ENCODE measurements at places on chromosomes 4 and X. TPM values are rescaled to one million over a fixed set of nuclear protein-coding genes. Genes with fewer than 3 reads are reported as not detected.

- H3K4me3 ChIP-seq: no peak overlapping the region
- no peaks in the 10 kb centered on the region for H3K27me3 ChIP-seq
- H3K4me1 ChIP-seq: no peaks in the 10 kb centered on the region
- peaks cover 55% of the 10 kb centered on the region for H3K36me3 ChIP-seq
- H3K27ac ChIP-seq: no peak overlapping the region
- no peak for DNase-seq
These were observed 15.9 kb downstream of the HMGB2 start for GRCh38 chr4:173318240-173318639.

Gene F8A2
- total RNA-seq: 2.6 TPM

- peak overlapping the region; percentile 60 for H3K4me3 ChIP-seq
- DNase-seq: no peak
- H3K36me3 ChIP-seq: no peaks in the 10 kb centered on the region
- H3K27ac ChIP-seq: peak overlapping the region; percentile 61
- H3K27me3 ChIP-seq: no peaks in the 10 kb centered on the region
These were observed 454 bp downstream of the BTC start for GRCh38 chr4:74793757-74794381.

- H3K27ac ChIP-seq: no peak overlapping the region
- no peaks in the 10 kb centered on the region for H3K4me1 ChIP-seq
- no peaks in the 10 kb centered on the region for H3K36me3 ChIP-seq
- H3K4me3 ChIP-seq: no peak overlapping the region
- DNase-seq: no peak
- peaks cover 5% of the 10 kb centered on the region for H3K27me3 ChIP-seq
These were observed 1.2 kb upstream of the FSTL5 start for GRCh38 chr4:162164906-162165510.

GRCh38 chr4:6250235-6250983 is 19.2 kb upstream of the WFS1 start:
- peak; percentile 75 for DNase-seq
- H3K36me3 ChIP-seq: no peaks in the 10 kb centered on the region
- H3K27ac ChIP-seq: no peak overlapping the region
- H3K4me1 ChIP-seq: peaks cover 4% of the 10 kb centered on the region
- no peak overlapping the region for H3K4me3 ChIP-seq

Gene CCKAR
- total RNA-seq: not detected

GRCh38 chrX:9420275-9421265 is 44.3 kb upstream of the TBL1X start:
- no peaks in the 10 kb centered on the region for H3K4me1 ChIP-seq
- DNase-seq: no peak
- no peak overlapping the region for H3K4me3 ChIP-seq
- H3K36me3 ChIP-seq: no peaks in the 10 kb centered on the region
- no peaks in the 10 kb centered on the region for H3K27me3 ChIP-seq

Gene TECRL
- not detected for total RNA-seq

DNA sequence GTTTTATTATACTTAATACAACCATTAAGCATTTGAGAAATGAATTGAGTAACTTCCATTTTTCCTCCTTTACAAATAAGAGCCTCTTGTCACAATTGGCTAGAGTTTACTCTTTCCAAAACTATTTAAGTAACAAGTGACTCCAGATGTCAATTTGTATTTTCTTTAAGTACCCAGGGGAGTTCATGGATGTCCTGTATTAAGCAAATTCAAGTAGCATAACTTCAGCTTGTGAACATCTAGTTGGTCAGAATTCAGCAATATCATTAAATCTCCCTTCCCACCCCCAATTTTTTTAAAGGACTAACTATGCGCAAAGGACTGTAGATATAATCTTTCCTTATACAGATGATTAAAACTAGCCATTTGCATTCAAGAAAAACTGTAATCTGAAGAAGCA is 1.4 kb upstream of the ADGRL3 start:
- no peak overlapping the region for H3K4me3 ChIP-seq
- H3K36me3 ChIP-seq: no peaks in the 10 kb centered on the region

Gene UGT2B15
- total RNA-seq: not detected

Gene GUCY1A1
- 20.3 TPM for total RNA-seq

DNA sequence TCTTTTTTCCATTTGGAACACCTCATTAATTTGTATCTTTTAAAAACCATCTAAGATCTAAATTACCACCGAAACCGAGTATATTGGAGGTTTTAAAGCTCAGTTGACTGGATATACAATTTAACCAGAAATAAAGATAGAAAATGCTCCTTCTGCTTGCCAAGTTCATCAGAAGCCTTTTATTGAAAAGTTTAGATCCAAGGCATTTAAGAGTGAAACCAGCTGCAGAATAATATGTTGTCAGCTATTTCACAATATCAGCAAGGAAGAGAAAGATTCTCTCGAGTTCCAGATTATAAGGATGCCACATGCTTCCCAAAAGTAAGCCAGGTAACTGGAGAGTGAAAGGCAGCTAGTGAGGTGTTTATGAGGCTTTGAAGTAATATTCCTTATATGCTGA is 217.4 kb downstream of the DCTD start:
- H3K27me3 ChIP-seq: no peaks in the 10 kb centered on the region
- DNase-seq: no peak
- no peaks in the 10 kb centered on the region for H3K36me3 ChIP-seq
- no peak overlapping the region for H3K4me3 ChIP-seq

Gene TMEM33
- 40.2 TPM for total RNA-seq

DNA sequence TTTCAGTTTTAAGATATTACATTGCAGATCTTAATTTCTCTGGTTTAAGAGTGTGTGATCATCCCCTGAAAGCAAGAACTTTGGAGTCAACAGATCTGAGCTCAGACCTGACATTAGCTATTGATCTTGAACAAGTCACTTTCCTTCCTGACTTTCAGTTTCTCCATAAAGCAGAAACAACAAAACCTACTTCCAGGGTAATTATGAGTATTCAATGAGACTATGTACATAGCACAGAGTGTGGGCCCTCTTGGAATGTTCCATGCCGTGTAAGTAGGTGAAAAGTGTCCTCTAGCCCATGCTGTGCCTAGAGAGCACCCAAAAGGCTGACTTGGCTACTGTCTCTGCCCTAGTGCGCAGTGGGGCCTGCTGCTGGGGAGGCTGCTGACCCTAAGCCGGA is 188.0 kb upstream of the RPL34 start:
- no peak overlapping the region for H3K27ac ChIP-seq
- no peaks in the 10 kb centered on the region for H3K36me3 ChIP-seq
- DNase-seq: no peak
- H3K27me3 ChIP-seq: no peaks in the 10 kb centered on the region
- H3K4me1 ChIP-seq: no peaks in the 10 kb centered on the region
- H3K4me3 ChIP-seq: no peak overlapping the region

DNA sequence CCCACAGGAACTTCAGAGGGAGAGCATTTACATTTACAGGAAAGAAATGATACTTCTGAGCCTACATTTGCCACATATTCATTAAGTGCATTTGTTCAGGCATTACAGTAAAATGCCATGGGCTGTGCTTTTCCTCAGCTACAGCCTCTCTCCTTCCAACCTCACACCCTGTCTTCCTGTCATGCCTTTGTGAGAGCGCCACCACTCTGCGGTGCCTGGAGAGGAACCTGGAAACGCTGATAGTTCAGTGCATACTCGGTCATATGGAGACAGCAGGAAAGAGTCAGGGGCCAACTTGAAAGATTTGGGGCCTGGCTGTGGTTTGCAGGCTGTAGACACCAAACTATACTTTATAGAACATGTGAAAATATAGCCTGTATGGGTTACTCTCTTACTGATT is 40.5 kb downstream of the NFKB1 start:
- no peak overlapping the region for H3K27ac ChIP-seq
- H3K36me3 ChIP-seq: no peaks in the 10 kb centered on the region
- H3K27me3 ChIP-seq: no peaks in the 10 kb centered on the region
- H3K4me1 ChIP-seq: no peaks in the 10 kb centered on the region
- no peak overlapping the region for H3K4me3 ChIP-seq

Gene GAGE2A
- not detected for total RNA-seq

GRCh38 chrX:118534716-118535493 is 39.3 kb downstream of the DOCK11 start:
- no peak overlapping the region for H3K27ac ChIP-seq
- DNase-seq: no peak
- no peaks in the 10 kb centered on the region for H3K27me3 ChIP-seq
- no peaks in the 10 kb centered on the region for H3K4me1 ChIP-seq
- H3K4me3 ChIP-seq: no peak overlapping the region

Data from tibial nerve (tissue), 4 donors.